ENCODE measurements at places on chromosomes 5 and 9.

DNA sequence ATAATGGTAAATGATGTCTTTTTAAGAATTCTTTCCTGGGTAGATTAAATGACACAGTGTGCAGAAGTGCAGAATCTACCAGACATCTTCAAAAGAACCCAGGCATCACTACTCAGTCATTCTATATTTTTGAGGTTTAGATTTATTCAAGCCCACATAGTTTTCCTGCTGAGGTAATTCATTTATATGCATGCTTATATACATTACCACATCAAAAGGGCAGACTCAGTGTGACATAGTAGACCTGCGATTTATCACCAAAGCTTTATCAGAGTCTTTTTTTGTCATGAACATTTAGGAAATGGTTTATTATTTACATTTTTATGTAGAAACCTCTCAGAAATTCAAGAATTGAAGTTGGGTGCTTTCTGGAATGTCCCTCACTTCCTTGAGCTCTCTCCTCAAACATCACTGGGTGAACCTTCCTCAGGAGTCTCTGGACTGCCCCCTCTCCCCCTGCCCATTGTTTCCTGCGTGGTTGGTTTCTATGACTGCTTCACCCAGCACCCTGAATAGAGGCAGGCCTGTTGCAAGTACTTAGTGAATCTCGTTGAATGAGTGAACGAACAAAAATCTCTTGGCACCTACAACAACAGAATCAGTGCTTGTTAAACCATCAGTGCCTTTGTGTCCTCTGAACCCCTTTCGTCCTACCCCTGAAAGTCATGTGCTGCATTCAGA lies 42.5 kb downstream of the ADAMTS16 start:
- no peak for DNase-seq

- no peak for DNase-seq
These were observed at the start of gene HK3 for GRCh38 chr5:176899296-176899891. Gene HK3, minus strand, starts transcription at chr5:176899346. Its CDS starts 3,187 bp downstream, at chr5:176896159.

DNA sequence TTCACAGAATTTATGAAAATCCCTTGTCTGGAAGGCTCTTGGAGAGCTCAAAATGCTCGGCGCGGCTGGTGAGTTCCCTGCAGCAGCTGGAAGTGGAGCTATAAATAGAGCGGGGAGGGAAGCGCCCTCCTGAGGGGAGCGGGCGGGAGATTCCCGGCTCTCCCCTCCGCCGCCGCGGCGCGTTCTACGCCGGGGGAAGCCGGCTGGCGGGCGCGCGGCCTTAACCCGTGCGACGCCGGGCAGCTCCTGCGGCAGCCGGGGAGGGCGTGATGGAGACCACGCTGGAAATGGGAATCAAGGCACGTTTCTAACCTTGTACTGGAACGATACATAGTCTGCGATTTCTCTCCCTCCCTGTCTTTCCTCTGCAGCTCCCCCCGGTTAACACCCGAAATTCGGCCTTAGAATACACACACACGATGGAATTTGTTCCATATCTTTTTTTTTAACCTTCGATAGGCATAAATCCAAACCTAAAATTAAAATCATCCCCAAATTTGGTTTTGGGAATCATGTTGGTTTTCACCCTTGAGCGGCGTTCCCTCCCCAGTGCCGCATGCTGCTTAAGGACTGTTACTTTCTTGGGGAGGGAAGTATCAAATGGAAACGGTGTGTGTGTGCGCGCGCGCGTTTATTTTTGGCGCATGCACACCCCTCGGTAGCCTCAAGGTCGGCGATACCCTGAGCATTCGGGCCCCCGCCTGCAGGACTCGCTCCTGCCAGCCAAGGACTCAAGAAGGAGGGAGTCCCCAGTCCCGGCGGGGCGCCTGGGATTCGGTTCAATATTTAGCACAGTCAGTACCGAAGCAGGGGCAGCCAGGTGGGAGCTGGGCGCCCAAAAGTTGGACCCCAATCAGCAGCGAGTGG lies 306.3 kb upstream of the KCNN2 start:
- no peak for DNase-seq

- no peak for DNase-seq
These were observed 62.0 kb upstream of the SLC28A3 start for GRCh38 chr9:84402517-84402916.

- no peak for DNase-seq
These were observed 1.8 kb downstream of the SEMA5A start for GRCh38 chr5:9544056-9544455.

DNA sequence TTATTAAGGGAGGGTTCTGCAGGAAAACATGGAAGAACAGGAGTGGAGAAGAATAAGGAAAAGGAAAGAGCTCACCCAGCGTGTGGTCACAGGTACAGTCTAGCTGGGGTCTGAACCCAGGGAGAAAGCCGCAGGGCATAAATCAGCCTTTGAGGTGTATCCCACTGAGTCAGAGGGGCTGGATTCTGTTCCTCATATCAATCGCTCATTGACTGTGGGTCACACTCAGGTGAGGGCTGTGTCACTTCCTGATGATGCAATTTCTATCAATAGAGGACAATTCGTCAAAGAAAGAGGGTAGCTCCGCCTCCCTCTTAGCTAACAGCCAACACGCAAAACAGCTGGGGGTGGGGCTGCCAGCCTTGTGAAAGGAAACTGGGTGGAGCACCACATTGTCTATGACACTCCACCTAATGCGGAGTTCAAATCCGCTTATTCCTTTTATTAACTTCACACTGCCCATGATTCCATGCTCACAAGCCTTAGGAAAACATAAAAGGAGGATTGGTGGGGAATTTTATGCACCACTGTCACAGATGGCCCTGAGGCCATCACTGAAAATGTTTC lies 176.2 kb downstream of the ICE1 start:
- no peak for DNase-seq

DNA sequence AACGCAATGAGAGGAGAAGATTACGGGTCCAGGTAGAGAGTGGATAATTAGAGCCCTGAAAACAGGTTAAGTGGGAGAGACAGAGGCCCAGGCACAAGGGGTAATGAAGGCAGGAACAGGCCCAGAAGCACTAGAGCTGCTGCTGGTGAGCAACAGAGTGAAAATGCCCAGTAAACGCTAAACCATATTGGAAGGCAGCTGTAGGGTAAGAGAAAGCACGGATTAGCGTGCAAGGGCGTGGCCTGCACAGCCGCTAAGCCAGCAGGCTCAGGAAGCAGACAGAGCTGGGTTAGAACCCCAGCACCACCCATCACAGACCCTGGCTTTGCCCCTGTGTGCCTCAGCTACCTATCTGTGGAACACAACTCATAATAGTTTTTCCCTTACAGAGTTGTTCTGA lies 93.2 kb downstream of the PAX5 start:
- no peak for DNase-seq

GRCh38 chr9:127166651-127167524 lies 44.5 kb upstream of the ANGPTL2 start:
- DNase-seq = no peak

DNA sequence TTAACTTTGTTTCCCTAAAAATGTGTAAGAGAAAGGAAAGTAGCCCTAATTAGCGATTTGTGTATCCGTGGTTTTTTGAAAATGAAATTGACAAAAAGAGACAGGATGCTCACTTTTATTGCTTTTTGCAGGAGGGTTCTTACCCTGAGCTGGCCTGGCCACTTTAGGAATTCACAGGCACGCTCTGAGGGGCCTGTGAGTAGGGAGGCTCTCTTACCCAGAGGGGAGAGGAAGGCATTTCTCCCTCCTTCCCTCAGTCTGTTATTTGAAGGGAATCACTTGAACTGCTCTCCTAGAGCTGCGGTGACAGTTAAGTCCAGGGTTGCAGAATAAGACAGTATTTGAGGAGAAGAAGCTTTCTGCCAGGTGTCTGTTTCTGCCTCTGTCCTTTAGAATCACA lies 16.7 kb downstream of the PIK3R1 start:
- DNase-seq = no peak

- DNase-seq = no peak
These were observed 1.0 kb upstream of the SAP30L start for GRCh38 chr5:154444556-154445421.

GRCh38 chr5:31404325-31404724 lies 127.6 kb downstream of the DROSHA start:
- no peak for DNase-seq

DNA sequence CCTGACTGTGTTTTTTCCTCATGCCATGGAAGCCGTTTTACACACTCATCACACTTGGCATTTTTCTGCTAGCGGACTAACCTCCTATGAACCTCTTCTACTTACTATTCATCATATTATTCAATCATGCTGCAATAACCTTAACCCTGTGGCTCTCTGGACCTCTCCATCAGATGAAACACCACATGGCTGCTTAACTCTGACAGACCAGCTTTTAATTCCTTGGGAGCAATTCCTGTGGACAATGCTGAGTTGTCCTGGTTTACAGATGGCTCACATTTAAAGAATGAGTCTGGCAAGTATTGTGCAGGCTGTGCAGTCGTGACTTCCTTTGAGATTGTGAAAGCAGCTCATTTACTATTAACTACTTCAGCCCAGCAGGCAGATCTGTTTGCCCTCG lies 9.0 kb downstream of the OR1J1 start:
- DNase-seq = no peak

DNA sequence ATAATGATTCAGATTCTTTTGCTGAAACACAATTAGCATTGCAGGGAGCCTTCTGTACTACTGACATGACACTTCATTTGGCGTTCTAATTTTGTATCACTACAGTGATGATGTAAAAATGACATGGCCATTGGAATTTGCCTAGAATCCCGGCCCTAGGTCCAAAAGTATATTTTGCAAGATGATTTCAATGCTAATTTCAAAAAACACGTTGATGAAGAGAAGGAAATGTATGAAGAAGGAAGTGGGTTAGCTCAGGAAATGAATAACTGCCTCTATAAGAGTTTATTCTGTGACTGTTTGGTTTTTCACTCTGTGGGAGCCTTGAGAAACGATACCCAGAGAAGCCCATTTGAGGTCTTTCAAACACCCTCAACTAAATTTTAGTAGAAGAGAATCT lies 59.3 kb downstream of the OSTF1 start:
- no peak for DNase-seq

DNA sequence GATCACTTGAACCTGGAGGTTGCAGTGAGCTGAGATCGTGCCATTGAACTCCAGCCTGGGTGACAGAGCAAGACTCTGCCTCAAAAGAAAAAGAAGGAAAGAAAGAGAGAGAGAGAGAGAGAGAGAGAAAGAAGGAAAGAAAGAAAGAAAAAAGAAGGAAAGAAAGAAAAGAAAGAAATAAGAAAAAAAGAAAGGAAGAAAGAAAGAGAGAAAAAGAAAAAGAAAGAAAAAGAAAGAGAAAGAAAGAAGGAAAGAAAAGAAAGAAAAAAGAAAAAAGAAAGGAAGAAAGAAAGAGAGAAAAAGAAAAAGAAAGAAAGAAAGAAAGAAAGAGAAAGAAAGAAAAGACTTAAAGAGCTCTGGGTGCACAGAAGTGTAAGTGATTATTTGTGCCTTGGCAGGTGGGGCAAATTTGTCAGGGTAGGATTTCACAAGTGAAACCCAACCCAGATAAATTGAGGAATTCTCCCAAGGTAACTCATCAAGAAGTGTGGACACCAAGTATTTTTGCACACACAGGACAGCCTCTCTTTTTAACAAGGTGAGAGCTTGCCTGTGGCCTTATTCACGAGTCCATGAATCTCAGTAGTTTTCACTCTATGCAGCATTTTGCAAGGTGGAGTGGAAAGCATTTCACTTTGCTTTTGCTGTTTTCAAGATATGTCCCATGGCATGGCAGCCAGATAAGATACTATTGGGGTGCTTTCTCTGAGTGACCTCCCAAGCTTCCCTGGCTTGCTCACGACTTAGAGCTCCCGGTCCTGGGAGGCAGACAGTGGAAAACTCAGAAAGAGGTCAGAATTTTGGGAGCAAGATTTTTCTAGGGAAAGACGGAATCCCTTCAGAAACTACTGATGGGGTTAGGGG lies 57.8 kb downstream of the C9orf153 start:
- DNase-seq = no peak

GRCh38 chr9:113876151-113876992 lies at the start of gene ZNF618:
Gene ZNF618, plus strand, starts transcription at chr9:113876309. Its CDS starts 72 bp downstream, at chr9:113876381.
- no peak for DNase-seq

GRCh38 chr9:34338665-34339385 lies 9.5 kb downstream of the NUDT2 start:
- DNase-seq = no peak

- no peak for DNase-seq
These were observed 2.9 kb downstream of the NSMF start for GRCh38 chr9:137456061-137456863.
